ENCODE measurements at places on chromosomes 13 and 19.

GRCh38 chr13:100789481-100789880 is 114.9 kb upstream of the TMTC4 start:
- no peak for DNase-seq

DNA sequence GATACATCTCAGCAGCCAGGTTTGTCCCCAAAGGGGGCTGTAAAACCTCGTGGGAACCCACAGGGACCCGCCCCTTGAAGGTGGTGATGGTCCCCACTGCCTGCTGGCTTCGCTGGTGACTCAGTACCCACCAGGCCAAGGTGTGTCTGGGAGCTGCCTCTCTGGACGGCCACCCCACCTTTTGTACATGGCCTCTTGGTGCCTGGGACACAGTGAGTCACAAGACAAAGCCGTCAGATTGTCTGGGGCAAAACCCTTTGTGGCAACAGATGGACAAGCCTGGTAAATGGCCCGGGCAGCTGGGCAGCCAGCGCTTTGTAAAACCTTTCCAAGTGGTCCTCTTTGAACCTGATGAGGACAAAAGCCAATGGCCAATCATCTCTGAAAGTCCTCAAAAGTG is 27.9 kb upstream of the KLF2 start:
- DNase-seq = no peak

- DNase-seq = no peak
These were observed 109.0 kb upstream of the HTR2A start for GRCh38 chr13:47005756-47006414.

DNA sequence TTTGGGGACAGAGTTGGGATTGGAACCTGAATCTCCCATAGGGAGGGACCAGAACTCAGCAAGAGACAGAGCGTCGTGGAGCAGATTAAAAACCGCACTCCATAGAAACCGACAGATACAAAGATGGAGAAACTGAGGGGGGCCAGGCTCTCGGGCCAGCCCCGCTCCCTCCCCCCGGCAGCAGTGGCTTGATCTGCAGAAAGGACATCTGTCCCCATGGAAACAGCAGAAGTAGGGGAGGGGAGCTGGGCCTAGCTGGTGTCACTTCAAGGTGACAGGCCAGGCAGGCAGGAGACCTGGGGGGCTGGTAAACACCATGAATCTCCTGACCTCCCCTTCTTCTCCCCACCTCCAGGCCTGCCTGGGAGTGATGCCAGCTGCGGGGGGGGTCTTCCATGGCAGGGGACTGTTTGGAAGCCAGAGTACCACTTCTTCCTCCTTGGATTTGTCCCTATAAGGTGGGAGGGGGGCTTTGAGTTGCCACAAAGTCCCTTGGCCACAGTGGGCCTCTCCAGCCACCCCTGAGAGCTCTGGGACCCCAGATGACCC is 10.9 kb downstream of the TMIGD2 start:
- DNase-seq = no peak

Data from testis (tissue), 5 donors.